ENCODE measurements at places on chromosomes 4 and X.
A peak's percentile ranks its signal among the peaks of the same experiment; 100 is the strongest.

DNA sequence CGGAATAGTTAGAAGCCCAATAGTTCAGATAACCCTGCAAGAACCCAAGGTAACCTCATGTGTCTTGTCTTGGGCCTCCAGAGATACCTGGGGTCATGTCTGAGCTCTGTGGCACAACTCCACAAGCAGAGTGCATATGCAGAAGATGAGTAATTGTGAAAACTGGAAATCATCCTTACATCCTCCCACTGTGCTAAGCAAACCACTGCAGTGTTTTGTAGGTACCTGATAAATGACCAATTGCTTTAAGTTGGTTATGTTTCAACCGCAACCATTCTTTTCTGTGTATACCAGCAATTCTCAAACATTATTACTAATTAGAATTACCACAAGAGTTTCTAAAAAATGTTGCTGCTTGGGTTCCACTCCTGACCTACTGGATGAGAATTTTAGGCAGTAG lies 73.2 kb downstream of the CBLL2 start:
- no peak for DNase-seq

DNA sequence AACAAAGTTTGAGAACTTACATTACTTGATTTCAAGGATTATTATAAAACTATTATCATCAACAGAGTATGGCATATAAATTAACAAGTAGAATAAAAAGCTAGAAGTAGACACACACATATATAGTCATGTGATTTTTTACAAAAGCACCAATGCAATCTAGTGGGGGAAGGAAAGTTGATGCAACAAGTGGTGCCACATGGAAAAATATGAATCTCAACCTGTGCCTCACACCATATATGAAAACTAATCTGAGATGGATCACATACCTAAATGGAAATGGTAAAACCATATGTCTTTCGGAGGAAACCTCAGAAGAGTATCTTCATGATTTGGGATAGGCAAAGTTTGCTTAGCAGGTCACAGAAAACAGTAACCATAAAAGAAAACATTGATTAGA lies 34.9 kb upstream of the USP9X start:
- no peak for DNase-seq

DNA sequence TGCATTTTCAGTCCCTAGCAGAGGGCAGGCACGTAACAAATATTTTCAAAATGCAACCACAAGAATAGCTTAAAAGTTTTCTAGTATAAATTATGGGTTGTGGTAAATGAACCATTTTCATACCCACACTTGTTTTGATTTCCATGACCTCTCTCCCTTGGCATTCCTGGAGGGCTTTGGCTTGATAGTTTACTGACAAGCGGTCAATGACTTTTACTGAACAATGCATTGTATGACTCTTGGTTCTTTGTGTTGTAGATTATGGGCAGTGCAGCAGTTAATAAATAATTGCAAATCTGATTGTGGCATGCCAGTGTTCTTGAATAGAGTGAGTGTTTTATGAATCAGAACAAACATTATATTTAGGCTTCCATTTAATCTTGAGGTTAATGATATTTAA lies 285.2 kb upstream of the ARX start:
- DNase-seq = no peak

DNA sequence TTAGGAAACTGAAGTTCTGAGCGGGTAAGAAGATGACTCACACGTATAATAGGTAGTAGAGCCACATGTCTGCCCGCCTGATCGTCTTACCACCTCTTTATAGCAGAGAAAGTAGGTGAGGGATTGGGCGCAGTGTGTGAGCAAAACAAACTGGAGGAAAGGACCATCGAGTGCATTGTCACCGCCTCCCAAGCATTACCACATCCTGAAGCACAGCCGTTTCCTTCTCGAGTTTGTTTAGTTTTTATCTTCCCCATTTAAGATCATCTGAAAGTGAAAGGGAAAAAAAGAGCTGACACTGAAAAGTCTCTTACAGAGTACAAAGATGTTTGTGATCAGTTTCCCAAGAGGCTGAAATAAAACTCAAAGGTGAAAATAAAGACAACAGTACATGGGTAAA lies 14.8 kb downstream of the PDK3 start:
- no peak for DNase-seq

GRCh38 chrX:134520860-134521390 lies 61.0 kb downstream of the HPRT1 start:
- DNase-seq = peak; percentile 26

GRCh38 chr4:48879561-48880442 lies 26.8 kb downstream of the OCIAD2 start:
- DNase-seq = no peak

DNA sequence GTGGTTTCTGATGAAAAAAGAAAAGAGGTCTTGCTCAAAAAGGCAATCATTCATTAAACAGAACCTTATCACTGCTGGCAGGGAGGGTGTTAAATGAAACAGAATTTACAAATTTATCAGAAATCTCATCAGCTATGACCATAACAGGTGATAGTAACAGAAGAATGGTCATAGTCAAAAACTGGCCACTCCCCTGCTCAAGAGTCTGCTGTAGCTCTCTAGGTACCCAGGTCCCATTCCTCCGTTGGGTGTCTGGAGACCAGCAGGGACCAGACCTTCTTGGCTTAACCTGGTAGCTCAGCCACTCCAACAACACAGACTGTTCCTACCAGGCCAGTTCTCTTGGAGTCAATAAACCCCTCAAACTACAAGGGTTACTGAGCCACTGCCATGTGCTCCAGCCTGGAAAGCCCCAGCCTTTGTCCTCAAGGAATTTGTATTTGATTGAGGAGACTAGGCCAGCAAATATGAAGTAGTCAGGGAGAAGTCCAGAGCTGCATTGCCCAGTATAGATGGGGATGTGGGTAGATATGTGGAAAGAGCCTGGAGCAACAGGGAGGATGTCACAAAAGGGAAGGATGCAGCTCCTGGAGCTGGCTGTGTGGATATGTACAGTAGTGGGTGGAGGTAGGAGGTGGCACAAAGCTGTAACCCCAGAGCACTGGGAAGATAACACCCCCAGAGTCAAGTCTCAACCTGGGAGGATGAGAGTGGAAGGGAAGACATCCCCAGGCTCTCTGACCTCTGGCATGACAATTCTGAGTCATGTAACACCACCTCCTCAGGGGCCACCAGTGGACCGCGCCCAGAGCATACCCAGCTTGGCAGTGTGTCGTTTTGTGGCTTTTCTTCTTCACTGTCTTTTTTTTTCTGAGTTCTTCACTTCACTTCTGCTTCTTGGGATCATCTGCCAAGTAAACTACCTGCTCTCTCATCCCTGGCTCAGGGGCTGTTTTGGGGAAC lies 21.9 kb downstream of the RASL11B start:
- no peak for DNase-seq

GRCh38 chrX:53018627-53019026 lies 30.0 kb upstream of the GPR173 start:
- no peak for DNase-seq

GRCh38 chr4:162347842-162348213 lies 184.0 kb upstream of the FSTL5 start:
- no peak for DNase-seq

GRCh38 chr4:1403177-1403583 lies 3.1 kb downstream of the NKX1-1 start:
- no peak for DNase-seq

DNA sequence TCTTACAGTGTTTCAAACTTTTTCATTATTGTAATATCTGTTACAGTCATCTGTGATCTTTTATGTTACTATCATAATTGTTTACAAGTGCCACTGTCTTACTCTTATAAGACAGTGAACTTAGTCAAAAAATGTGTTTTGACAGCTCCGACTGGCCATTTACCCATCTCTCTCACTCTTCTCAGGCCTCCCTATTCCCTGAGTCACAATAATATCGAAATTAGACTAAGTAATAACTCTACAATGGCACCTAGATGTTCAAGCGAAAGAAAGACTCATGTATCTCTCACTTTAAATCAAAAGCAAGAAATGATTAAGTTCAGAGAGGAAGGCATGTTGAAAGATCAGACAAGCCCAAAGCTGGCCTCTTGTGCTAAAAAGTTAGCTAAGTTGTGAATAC lies 184.2 kb downstream of the CDS1 start:
- DNase-seq = no peak

DNA sequence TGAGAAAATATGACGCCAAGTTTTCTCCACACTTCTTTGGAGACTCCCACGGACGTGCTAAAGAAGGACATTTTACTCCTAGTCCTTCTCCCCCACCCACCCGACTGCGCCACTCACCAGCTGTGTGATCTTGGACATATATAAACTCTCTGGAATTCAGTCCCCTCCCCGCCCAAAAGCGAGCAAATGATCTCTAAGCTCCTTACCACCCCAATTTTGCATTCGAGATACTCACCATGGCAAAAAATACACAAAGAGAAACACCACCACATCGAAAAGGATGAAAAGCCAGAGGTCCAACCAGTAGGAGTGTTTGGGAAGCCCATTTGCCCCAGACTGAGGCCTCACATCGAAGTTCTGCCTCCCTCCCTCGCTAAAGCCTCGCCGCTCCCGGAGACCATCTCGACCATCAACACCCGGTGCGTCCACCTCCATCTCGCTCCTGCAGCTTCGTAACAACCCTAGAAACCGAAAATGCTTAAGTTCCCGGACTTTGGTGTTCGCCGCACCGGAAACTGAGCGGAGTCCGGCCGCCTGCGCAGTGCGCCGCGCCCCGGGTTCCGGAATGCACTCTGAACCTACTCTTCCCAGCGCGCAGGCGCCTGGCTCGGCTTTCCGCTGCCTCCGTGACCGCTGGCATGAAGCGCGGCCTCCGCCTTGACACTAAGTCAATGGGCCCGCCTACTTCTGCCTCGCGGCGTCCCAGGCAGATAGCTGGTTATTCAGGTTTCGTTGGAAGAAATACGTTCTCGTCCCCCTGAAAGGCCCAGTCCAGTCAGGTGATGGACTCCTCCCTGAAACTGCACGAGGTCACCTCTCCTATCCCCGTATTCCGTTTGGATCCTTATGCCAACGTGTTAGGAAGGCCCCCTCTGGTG lies 21.6 kb downstream of the FABP2 start:
- DNase-seq = peak; percentile 91

GRCh38 chrX:99301990-99302389 lies 1108.1 kb downstream of the PCDH19 start:
- DNase-seq = no peak

DNA sequence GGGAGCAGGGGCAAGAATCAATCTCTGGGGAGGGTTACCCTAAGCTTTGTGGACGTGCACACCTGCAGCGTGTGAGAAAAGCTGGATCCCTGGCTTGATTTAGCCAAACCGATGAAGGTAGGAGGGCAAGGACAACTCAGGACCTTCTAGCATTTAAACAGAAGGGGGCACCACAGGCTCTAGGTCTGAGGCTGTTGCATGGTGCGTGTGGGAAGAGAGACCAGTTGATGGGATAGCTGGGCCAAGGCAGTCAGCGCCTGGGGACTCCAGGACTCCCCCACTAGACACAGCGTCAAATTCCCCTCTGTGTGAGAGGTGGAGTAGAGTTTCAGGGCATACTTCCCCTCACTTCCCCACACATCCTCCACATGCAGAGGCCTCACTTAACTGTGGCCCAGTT lies 4.3 kb downstream of the GABRQ start:
- no peak for DNase-seq

GRCh38 chr4:93983140-93983539 lies 154.6 kb downstream of the ATOH1 start:
- DNase-seq = no peak

GRCh38 chrX:38112566-38112965 lies 106.2 kb downstream of the SYTL5 start:
- DNase-seq = no peak

GRCh38 chr4:147076728-147077127 lies 131.1 kb upstream of the TTC29 start:
- DNase-seq = no peak

GRCh38 chr4:128590034-128590740 lies 219.3 kb upstream of the JADE1 start:
- DNase-seq = no peak

GRCh38 chr4:68349279-68349648 lies 626 bp downstream of the YTHDC1 start:
- DNase-seq = peak; percentile 19

GRCh38 chr4:1029529-1029928 lies 18.1 kb downstream of the FGFRL1 start:
- no peak for DNase-seq

DNA sequence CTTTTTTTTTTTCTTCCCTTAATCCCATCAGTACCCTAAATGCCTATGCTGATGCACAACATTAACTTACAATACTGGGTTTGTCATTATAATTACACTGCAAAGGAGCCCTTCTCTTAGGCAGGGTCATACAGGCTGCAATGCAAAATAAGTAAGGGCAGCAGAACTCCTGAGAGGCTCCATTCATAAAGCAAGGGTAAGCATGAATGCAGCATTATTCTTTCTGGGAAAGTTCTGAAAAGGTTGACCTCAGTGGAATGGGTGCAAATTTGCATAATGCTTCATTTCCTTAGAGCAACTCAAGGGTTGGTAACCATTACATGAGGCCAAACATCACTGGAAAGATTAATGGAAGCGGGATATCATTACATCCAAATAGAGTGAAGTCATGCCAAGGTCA lies 789.2 kb downstream of the KLHL13 start:
- DNase-seq = no peak

GRCh38 chrX:37405956-37406355 lies 56.8 kb downstream of the PRRG1 start:
- DNase-seq = no peak

- DNase-seq = no peak
Measured at GRCh38 chrX:78796916-78797315, 49.4 kb downstream of the LPAR4 start.

DNA sequence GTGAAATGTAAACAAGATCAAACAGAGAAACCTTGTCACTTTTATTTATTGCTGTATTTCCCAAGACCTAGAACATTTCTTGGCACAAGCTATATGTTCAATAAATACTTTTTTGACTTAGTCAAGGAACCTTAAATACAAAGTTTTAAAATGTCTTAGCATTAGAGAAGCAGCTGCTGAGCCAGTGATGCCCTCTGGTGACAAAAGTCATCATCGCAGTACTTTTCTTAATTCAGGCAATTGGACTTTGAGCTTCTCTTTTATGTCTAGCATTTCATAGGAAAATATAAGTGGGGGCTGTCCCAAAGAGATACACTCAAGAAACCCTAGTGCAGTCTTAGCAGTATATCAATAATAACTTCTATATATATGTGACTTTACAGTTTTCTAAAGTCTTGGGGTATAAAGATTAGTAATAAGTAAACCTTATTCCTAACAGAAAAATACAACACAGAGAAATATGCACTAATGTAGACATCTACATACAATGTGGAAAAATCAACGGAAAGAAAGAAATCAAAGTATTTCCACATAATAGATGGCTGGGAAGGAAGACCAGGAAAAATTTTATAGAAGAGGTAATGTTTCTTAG lies 118.4 kb downstream of the DTHD1 start:
- no peak for DNase-seq

- no peak for DNase-seq
Measured at GRCh38 chr4:136203199-136203598, 1329.1 kb downstream of the PCDH18 start.

DNA sequence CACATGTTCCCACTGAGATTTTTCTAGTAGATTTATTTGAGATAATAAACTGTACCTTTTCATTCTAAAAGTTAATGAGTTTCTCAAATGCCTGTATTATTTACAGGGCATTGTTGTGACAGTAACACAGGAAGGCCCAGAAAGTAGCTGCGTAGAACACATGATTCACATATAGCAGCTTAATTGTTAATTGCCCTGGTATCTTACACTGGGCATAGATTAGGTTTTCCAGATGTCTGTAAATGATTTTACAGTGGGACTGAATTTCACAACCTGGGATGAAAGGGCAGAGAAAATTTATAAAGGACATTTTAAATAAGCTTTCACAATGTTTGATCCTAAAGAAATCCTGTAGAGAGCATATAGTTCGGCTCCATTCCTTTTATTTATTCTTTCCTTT lies 27.6 kb downstream of the UGT8 start:
- no peak for DNase-seq

GRCh38 chr4:142091085-142091513 lies 454.7 kb downstream of the IL15 start:
- peak; percentile 41 for DNase-seq

GRCh38 chrX:136736690-136737089 lies 44.0 kb downstream of the ARHGEF6 start:
- DNase-seq = no peak

Measured in MG63 (cell line).